Putamen (tissue), 1 donor: ENCODE measurements at places on chromosomes 11 and 22.

GRCh38 chr22:33326540-33327295 is 268.5 kb upstream of the SYN3 start:
- no peak for DNase-seq

DNA sequence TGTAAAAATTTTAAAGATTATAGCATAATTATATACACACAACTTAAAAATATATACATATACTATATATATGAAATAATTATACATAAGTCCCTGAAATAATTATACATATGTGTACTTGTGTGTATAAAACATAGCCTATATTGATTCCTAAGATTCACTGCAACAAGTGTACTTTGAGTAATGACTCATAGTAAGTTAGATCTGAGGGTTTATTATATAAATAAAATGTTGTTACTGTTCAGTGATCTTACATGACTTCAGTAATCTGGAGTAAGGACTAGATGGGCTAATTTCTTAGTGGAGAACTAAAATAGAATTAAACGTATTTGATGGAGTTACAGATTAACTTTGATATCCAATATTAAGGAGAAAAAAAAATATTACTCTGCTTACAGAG is 350.5 kb downstream of the CNTN5 start:
- DNase-seq, result no peak

- peak; percentile 73 for DNase-seq
These were observed 789 bp downstream of the SIK2 start for GRCh38 chr11:111602865-111603610.

GRCh38 chr22:46067159-46068111 is 82.9 kb upstream of the PPARA start:
- no peak for DNase-seq

GRCh38 chr22:44405661-44406060 is 92.4 kb downstream of the RTL6 start:
- DNase-seq, result no peak

GRCh38 chr22:24463071-24463760 is 31.9 kb upstream of the UPB1 start:
- DNase-seq, result no peak

- no peak for DNase-seq
These were observed 216.0 kb upstream of the ISX start for GRCh38 chr22:34849965-34850364.

- no peak for DNase-seq
These were observed 32.4 kb downstream of the POU2F3 start for GRCh38 chr11:120272303-120272702.

DNA sequence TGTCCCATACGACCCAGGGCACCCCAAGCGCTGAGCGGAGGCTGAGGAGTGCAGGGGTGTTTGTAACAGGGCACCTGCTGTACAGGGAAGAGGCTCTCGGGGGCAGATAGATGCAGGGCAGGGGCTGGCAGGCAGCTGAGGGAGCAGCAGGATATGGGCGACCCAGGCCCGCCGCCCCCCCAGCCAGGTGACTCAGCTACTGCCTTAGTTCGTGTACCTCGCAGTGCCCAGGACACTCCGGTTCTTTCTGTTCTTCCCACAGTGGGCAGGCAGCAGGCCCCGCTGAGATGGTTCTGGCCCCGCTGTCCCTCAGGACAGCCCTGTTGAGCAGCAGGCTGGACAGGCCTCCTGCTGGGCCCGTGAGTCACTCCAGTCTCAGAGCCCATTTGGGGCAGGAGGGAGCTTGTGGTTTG is 16.2 kb downstream of the PHLDA2 start:
- no peak for DNase-seq
